ENCODE measurements at places on chromosomes 2 and 18.

DNA sequence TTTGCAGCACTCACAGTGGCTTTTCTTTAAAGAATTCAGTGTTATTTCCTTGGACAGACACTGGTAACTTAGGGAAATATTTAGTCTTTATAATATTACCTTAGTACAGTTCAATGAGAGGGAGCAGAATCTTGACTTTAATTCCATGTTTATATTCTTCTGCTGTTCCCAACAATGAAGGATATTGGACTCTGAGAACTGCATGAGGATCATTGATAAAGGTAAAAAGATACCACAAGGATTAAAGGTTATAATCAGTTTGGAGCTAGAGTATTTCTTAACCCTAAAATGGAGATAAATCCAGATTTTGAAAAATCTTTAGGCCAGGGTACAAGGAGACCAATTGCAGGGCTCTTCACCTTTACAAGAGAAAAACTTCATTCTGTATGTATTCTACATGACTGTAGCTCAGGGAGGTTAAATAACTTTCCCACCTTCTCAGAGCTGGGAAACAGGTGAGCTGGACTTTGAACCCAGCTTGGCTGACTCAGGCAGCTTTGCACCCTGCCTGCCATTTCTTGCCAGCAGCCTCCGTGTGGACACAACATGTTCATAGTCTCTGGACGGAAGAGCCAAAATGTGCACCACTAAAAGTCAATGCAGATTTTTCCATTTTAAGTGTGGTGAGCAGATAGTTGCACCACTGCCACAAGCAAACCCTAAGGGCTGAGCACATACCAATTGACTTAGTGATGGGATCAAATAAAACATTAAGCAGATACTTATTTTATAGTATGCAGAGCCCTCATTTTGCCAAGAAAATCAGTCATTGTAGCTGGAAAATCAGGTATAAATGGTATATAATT, 26.7 kb downstream of the UPP2 start:
- DNase-seq, result no peak

DNA sequence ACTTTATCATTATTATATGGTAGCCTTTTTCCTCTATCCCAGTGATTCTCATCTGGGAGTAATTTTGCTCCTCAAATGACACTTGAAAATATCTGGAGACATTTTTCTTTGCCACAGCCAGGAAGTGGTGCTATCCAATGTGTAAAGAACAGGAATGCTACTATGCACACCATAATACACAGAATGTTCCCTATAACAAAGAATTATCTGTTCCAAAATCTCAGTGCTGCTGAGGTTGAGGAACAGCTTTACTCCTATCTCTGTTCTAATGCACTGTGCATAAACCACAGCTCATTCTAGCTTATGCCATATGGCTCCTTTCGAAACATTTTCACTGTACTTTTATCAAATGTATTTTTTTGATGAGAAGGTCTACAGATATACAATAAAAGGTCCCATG, 1231.2 kb upstream of the CELF4 start:
- DNase-seq, result no peak

DNA sequence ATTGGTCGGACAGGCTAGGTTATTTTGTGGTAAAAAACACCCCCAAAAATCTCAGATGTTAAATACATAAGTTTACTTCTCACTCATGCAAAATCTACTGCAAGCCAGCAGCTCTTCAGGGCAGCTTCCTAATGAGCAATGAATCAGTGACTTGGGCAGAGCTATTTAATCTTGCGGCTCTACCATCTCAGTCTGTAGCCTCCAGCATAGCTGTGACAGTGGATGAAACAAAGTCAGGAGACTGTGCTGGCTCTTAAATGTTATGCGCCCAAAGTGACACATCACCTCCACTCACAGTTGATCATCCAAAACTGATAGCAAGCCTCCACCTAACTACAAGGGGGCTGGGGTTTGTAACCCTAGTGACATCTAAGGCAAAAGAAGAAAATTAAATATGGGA, 571.9 kb downstream of the METTL4 start:
- DNase-seq, result no peak

GRCh38 chr2:233654501-233654900, 17.2 kb upstream of the UGT1A9 start:
- DNase-seq, result no peak

DNA sequence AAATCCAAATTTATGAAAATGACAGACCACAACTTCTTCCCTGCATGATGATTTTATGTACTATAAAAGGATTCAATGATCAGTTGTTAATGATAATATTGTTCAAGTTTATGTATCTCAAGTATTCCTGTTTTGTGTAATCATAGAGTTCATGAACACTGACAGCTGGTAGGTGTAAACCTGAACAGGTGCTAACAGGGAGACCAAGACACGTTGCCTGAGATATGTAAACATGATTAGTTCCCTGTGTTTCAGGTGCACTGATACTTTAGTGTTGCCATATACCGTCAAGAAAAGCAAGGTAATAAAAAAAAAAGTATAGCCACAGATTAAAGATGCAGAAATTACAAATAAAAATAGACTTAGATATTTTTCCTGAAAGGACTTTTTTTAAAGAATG, 131.8 kb downstream of the BAZ2B start:
- DNase-seq, result no peak

DNA sequence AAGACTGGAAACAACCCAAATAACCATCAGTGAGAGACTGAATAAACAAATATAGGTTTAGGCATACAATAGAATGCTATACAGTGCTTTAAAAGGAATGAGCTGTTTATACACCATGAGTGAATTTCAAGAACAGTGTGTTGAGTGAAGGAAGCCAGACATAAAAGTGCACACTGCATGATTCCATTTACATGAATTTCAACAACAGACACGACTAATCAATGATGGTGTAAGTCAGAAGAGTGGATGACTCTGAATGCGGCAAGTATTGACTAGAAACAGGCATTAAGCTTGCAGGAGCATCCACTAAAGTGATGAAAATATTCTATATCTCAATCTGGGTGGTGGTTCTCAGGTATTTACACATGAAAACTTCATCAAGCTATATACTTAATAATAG, 142.7 kb upstream of the SLC39A10 start:
- DNase-seq, result no peak

- DNase-seq, result no peak
Measured at GRCh38 chr2:31654241-31654640, 73.5 kb upstream of the SRD5A2 start.

GRCh38 chr2:126658319-126658904, 2.5 kb downstream of the GYPC start:
- no peak for DNase-seq

GRCh38 chr2:240048237-240048636, 5.1 kb downstream of the OR6B3 start:
- DNase-seq, result no peak

DNA sequence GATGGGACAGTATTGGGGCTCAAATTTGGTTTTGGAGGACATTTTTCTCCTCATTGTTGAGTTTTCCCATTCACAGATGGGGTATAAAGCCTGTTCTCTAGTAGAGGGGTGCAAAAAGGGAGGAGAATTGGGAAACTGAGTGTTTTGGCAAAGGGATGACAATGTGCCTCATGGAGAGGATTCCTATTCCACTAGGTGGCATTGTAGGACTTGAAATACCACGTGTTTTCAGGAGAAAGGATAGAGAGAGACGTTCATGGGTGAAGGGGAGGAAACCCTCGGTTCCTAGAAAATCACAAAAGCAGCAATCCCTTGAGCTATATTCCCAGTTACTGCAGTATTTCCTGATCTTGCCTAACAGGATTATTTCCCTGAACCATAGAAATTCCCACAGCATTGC, 113.7 kb upstream of the SRD5A2 start:
- peak; percentile 10 for DNase-seq

DNA sequence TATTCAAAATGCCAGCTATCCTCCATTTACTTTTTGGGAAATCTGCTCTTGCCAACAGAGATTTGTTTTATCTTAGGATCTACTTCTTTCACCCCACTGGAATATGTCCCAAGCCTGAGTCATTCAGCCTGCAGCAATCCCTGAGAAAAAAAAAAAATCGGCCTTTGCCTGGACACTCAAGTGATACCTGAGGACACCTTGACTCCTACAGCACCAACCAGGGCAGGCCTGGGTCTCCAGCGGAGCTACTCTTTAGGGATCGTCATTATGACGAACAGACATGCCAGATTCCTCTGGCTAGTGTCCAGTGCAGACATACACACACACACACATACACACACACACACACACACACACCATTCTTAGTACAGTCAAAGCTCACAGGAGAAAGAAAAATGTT, 2.2 kb upstream of the UGT1A6 start:
- DNase-seq, result no peak

- no peak for DNase-seq
Measured at GRCh38 chr2:43225788-43226557, 433 bp downstream of the ZFP36L2 start.

- no peak for DNase-seq
Measured at GRCh38 chr2:219916726-219917440, 289.5 kb downstream of the SLC4A3 start.

GRCh38 chr18:41751161-41751560, 203.9 kb upstream of the PIK3C3 start:
- DNase-seq, result no peak

DNA sequence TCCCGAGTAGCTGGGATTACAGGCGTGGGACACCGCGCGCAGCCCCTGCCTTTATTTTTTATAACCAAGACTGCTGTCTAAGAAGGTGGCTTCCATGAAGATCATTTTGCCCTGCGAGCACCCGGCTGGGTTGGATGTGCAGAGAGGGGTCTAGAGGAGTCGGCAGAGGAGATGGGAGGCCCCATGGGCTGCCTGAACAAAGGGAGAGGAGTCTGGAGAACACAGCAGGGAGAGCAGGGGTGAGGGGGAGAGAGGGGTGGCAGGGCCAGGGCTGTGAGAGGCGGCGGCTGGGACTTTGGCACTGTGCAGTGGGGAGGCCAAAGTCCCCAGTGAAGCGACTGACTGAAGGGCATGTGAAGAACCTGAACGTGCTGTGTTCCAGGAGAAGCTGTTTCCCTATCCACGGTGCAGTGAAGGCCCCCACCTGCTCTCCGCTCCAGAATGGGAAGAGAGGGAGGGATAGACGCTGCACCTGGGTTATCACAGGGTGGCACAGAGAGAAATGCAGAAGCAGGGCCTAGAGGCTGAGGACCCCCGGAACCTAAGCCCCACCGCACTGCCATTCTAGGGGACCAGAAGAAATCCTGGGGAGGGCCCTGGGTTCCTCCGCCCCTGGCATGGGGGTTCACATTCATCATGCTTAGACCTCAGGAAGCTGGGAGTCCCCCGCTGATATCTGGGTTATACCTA, 24.8 kb upstream of the FOSL2 start:
- DNase-seq, result no peak

DNA sequence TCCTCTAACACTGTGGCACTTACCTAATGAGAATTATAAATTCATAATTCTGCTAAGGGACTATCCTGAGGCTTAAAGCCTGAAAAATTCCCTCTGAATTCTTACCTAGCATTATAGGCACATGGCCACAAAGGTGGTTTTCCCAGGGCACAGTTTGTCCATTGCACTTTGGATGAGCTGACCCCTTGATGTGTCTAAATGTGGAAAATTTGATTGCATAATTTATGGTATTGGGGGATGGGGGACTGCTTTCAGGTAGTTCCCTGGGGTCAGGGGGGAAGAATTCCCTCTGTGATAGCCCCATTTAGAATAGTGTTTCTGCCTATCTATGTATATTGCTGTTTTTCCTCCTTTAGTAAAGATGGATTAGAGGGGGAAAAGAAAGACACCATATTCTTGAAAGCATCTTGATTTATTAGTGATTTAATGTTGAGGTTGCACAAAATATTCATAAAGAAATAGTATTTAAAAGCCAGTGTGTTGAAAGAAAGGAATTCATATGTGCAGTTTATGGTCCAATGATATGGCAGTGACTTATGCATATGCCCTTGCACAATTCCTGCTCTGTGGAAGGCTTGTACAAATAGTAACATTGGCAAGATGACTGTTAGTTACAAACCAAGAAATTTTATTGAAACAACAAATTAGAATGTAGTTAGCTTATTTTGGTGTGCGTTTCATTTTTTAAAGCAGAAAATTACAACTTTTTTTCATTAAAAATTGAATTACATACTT, 8.7 kb upstream of the HTR2B start:
- no peak for DNase-seq

DNA sequence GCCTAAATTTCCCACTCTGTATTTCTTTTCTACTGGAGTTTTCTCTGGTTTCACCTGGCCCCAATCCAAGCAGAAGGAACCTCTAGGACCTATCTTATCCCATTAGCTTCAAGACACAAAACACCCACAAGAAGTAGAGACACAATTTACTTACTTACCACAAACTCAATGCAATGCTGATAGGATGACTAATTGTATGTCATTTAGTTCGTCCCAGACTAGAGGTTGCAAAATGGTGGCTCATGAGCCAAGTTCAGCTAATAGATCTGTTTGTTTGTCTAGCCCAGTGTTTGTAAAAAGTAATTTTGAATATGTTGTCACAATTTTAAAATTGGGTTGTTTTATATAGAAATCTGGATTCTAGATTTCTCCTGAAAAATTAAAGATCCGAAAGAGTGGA, 34.7 kb upstream of the ZSWIM2 start:
- no peak for DNase-seq

DNA sequence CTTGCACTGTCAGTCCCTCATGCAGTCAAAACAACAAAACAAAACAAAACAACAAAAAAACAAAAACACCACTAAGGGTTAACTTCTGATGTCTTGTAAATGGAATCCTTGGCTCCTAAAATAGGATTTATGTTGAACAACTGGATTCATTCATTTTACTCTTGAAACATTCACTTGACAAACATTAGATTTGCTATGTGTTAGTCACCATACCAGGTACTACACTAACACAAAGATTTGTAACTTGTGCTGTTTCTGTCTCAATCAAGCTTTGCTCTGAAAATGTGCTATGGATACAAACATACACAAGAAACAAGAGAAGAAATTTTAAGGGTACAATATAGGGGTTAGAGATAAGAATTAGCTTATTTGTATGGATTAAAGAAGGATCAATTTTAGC, 812.8 kb downstream of the LRP1B start:
- no peak for DNase-seq

Measured in SHP77 (cell line).